B cell (primary cell): ENCODE measurements at places on chromosomes 13 and 19. TPM values are rescaled to one million over a fixed set of nuclear protein-coding genes. Genes with fewer than 3 reads are reported as not detected.
A peak's percentile ranks its signal among the peaks of the same experiment; 100 is the strongest.

The IGFL1 gene
- total RNA-seq, result not detected in 2 replicates

The DDX39A gene
- 168 and 178 TPM in 2 replicates for total RNA-seq

The SPRED3 gene
- total RNA-seq, result 1.1 and 1.2 TPM in 2 replicates

The ERFL gene
- 2.3 and 2.4 TPM in 2 replicates for total RNA-seq

- no peak overlapping the region for H3K4me3 ChIP-seq
- H3K27ac ChIP-seq, result no peak overlapping the region
These were observed 4.4 kb upstream of the SIN3B start for GRCh38 chr19:16824658-16825311.

GRCh38 chr19:20066861-20067260 lies 10.9 kb upstream of the ZNF90 start:
- no peaks in the 10 kb centered on the region for H3K4me1 ChIP-seq
- H3K4me3 ChIP-seq, result no peak overlapping the region
- H3K27ac ChIP-seq, result no peak overlapping the region

DNA sequence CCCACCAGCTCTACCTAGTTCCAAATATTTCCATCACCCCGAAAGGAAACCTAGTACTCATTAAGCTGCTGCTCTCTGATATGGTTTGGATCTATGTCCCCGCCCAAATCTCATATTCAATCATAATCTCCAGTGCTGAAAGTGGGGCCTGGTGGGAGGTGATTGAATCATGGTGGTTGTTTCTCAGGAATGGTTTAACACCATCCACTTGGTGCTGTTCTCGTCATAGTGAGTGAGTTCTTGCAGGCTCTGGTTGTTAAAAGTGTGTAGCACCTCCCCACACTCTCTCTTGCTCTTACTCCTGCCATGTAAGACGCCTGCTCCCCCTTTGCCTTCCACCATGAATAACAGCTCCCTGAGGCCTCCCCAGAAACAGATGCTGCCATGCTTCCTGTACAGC lies 43.4 kb upstream of the MED4 start:
- H3K27me3 ChIP-seq, result peaks cover 2% of the 10 kb centered on the region
- H3K4me1 ChIP-seq, result peaks cover 8% of the 10 kb centered on the region
- no peak overlapping the region for H3K27ac ChIP-seq

DNA sequence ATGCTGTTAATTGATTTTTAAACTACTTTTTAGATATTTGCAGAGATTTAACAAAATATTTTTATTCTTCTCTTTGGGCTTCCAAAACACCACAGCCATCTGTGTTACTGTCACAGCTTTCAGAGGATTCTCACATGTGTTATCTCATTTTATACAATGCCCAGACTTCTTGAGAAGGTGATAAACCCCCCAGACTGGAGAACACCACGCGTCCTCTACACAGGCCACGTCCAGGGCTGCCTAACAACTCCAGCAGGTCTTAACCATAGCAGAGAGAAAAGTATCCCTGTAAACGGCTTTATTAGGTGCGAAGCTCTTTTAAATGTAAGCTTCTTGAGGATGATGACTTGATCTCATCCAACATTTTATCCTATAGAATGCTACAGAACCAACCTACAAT lies 2.0 kb downstream of the GPR183 start:
- no peak for DNase-seq
- no peaks in the 10 kb centered on the region for H3K36me3 ChIP-seq
- peak overlapping the region; percentile 87 for H3K27ac ChIP-seq
- no peaks in the 10 kb centered on the region for H3K27me3 ChIP-seq
- peak overlapping the region; percentile 45 for H3K4me3 ChIP-seq

GRCh38 chr13:45046445-45046844 lies 57.1 kb downstream of the GPALPP1 start:
- peaks cover 23% of the 10 kb centered on the region for H3K4me1 ChIP-seq
- peaks cover 4% of the 10 kb centered on the region for H3K27me3 ChIP-seq
- no peaks in the 10 kb centered on the region for H3K36me3 ChIP-seq

- H3K4me1 ChIP-seq, result no peaks in the 10 kb centered on the region
- H3K27ac ChIP-seq, result no peak overlapping the region
- DNase-seq, result no peak
- H3K27me3 ChIP-seq, result no peaks in the 10 kb centered on the region
- no peak overlapping the region for H3K4me3 ChIP-seq
- H3K36me3 ChIP-seq, result no peaks in the 10 kb centered on the region
These were observed 238.0 kb downstream of the GGACT start for GRCh38 chr13:100350601-100351000.

DNA sequence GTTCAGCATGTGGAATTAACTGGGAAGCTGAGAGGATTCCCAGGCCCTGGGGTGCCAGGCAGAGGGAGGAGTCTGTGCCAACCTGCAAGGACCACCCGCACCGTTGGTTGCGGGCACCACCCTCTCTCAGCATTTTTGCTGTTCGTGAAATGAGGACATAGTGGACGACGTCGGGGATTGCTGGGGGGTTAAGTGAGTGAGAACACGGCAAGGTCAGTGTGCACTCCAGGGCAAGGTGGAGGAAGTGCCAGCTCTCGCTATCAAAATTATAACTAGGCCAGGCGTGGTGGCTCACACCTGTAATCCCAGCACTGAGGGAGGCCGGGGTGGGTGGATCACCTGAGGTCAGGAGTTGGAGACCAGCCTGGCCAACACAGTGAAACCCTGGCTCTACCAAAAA lies 2.2 kb downstream of the FXYD3 start:
- H3K36me3 ChIP-seq, result no peaks in the 10 kb centered on the region
- no peak overlapping the region for H3K27ac ChIP-seq
- H3K4me3 ChIP-seq, result no peak overlapping the region
- no peaks in the 10 kb centered on the region for H3K27me3 ChIP-seq

GRCh38 chr13:72453161-72453560 lies 274.3 kb downstream of the MZT1 start:
- no peaks in the 10 kb centered on the region for H3K36me3 ChIP-seq
- no peak for DNase-seq
- no peaks in the 10 kb centered on the region for H3K4me1 ChIP-seq
- H3K4me3 ChIP-seq, result no peak overlapping the region

DNA sequence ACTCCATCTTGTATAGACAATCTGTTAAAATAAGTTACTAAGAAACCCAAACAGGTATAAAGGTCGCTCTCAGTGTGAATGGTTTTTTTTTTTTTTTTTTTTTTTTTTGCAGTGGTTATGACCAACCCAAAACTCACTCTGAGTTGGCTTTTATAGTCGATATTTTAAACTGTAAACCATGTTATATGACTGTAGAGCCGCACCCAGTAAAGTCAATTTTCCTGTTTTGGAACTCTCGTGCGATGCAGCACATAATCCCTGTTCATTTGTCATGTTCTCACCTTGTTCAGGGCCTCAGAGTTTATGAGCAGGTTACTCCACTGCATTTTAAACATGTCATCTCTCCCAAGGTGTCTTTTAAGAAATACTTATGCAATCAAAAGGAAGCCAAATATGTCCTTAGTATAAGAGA lies 112.5 kb downstream of the KLF5 start:
- DNase-seq, result no peak
- no peaks in the 10 kb centered on the region for H3K4me1 ChIP-seq
- H3K4me3 ChIP-seq, result no peak overlapping the region
- H3K36me3 ChIP-seq, result no peaks in the 10 kb centered on the region
